ENCODE measurements at places on chromosomes 16 and 17.
A peak's percentile ranks its signal among the peaks of the same experiment; 100 is the strongest.

- DNase-seq, result no peak
These were observed 28.6 kb upstream of the NUDT16L1 start for GRCh38 chr16:4664538-4665418.

DNA sequence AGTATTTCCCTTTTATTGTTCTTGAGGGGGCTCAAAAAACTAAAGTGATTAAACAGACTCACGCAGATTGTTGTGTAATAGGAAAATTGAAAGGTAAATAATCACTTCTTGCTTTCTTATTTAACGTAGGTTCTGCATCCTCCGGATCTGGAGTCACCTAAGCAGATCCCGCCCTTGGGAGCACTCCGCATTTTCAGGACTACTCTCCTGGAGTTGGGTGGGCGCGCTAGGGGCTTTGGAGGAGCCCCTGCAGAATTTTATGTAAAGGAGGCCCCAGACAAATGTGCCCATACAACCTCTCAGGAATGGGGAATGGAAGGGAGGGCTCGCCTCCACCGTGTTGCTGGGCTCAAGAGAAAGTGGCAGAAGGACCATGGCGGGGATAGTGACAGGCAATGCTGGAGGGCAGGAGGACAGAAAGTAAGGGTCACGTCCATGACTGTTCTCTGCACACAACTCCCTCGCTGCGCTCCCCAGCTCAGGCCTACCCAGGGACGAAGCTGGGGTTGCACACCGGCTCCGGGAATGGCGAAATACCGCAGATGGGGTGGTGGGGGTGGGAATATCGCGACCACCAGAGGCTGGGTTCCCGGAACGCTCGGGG, 8.3 kb downstream of the MT2A start:
- DNase-seq, result no peak

DNA sequence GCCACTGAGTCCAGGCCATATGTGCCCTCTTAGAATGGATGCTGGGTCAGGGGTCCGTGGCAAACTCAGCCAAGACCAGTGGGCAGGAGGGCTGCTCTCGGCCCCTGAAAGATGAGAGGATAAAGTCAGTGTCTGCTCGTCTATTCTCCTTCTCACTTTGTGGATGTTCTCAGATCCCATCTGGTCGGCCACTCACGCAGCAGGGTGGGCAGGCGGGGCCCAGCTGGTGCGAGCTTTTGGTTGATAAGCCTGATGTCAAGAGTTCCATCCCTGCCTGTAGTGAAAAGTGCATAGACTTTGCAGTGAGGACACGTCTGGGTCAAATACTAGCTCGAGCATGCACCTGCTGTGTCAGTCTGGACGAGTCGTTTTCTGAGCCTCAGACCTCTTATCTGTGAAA, 556.2 kb upstream of the EEF2KMT start:
- no peak for DNase-seq

DNA sequence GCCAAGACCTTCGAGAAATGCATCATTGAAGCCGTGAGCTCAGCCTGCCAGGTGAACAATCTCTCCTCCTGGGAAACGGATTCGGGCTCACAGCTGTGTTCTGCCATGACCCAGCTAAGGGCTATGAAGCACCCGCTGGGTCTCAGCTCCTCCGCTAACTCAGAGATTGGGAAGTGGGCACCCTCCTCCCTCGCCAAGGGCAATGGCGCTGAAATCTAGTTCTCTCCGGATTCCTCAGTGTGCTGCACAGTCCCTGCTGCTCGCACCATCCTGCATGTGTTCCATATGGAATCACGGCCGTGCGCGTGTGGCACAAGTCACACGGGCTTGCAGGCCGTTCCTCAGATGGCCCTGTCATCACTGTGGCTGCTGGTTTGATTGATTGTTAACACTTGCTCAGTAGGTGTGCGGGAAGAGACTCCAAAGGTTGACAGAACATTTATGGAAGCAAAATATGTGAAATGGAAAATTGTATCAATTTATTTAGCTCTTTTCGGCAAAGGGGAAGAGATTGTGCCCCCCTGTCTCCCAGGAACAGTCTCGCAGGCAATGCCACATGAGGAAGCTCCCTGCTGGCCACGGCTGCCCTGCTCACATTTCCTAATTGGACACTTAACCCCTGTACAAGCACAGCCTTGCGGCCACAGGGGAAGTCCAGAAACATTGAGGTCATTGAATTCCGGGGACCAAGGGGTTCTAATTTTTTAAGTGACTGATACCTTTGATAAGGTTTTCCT, 58.8 kb downstream of the RNF213 start:
- no peak for DNase-seq

- no peak for DNase-seq
These were observed 862 bp downstream of the GLTPD2 start for GRCh38 chr17:4789701-4789950.

DNA sequence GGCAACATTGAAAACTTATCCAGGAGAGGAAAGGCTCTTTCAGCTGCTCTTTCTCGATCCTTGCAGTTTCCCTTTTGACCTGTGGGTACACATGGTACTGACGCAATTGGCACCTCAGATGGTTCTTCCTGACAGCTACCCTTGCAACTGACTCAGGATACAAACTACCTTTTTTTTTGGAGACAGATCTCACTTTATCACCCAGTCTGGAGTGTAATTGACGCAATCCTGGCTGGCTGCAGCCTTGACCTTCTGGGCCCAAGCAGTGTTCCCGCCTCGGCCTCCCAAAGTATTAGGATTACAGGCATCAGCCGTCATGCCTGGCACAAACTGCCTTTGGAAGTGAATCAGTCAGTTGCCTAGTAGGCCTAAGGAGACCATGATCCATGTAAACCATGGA, 607.2 kb downstream of the WWOX start:
- no peak for DNase-seq

DNA sequence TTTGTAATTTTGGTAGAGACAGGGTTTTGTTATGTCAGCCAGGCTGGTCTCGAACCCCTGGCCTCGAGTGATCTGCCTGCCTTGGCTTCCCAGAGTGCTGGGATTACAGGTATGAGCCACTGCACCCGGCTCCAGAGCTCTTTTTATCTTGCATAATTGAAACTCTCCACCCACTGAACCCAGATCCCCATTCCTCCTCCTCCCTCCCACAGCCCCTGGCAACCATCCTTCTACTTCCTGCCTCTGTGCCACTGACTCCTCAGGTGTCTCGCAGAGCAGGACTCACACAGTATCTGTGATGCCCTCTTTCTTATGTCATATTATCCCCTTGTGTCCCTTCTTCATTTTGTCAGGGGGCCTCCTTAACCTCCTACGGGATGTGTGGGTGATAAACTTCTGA, 340.7 kb downstream of the SLC39A11 start:
- DNase-seq, result no peak

DNA sequence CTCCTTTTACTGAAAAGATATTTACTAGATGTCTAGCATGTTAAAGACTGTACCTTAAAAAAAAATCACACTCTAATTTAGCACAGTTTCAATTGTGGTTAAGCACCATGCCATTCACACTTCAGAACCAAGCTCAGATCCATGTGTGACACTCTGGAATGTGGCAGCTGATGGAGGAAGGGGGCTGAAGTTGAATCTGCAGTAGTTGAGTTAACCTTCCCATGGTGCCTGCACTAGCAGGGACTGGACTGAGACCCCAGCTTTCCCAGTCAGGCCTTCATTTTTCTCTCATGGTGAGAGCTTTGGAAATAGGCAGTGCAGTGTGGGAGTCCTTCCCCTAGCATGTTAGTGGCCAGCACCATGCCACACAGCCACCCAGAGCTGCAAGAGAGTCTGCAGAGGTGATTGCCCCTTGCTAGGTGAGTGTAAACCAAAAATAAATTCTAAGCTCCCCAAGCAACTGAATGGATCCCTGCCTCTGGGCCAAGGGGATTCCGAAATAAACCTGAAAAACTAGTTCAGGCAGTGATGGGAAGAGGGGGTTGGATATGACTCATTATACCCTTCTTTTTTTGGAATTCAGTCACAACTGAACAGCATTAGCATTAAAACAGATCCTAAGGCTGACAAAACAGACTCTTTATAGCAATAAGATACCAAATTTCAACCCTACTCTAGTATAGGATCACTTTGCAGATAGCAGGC, 208.5 kb downstream of the WWOX start:
- no peak for DNase-seq

- DNase-seq, result no peak
These were observed 18.6 kb downstream of the CREBBP start for GRCh38 chr16:3861808-3862451.

DNA sequence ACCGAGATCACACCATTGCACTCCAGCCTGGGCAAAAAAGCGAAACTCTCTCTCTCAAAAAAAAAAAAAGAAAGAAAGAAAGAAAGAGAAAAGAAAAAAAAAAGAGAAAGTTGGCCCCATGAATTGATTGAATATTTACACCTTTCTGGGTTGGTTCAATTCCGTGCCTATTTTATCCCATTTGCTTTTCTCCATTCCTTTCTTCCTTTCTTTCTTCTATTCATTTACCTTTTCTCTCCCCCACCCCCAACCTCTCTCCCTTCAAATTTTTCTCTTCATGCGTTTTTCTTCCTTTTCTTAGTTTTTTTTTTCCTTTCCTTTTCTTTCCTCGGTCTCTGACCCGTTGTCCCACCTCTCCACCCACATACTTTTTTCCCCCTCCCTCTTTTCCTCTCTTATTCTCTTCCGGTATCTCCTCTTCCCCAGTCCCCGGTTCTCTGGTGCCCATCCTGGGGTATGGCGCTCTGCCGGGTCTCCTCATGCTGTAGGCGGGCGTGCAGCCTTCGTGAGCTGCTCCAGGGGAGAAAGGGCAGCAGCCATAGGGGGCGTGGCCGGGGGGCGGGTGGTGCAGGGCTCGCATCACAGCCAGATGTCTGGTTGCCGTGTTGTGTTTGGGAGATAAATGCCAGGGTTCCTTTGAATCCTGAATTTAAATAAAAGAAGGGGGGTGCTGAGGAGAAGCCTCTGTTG, 5.3 kb upstream of the COL1A1 start:
- DNase-seq, result no peak

DNA sequence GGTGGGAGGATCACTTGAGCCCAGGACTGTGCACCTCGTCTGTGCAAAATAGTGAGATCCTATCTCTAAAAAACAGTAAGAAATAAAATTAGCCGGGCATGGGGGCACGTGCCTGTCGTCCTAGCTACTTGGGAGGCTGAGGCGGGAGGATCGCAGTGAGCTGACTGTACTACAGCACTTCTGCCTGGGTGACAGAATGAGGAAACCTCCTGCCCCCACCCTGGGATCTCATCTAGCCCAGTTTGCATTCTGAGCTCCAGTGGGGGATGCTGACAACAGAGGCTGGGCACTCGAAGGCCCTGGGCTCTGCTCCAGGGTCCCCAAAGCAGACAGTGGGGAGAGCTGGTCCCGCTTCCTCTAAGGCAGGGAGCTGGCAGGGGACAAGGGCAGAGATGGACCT, 7.1 kb downstream of the NAGPA start:
- no peak for DNase-seq

- no peak for DNase-seq
These were observed 20.9 kb downstream of the RPTOR start for GRCh38 chr17:80565343-80566053.

DNA sequence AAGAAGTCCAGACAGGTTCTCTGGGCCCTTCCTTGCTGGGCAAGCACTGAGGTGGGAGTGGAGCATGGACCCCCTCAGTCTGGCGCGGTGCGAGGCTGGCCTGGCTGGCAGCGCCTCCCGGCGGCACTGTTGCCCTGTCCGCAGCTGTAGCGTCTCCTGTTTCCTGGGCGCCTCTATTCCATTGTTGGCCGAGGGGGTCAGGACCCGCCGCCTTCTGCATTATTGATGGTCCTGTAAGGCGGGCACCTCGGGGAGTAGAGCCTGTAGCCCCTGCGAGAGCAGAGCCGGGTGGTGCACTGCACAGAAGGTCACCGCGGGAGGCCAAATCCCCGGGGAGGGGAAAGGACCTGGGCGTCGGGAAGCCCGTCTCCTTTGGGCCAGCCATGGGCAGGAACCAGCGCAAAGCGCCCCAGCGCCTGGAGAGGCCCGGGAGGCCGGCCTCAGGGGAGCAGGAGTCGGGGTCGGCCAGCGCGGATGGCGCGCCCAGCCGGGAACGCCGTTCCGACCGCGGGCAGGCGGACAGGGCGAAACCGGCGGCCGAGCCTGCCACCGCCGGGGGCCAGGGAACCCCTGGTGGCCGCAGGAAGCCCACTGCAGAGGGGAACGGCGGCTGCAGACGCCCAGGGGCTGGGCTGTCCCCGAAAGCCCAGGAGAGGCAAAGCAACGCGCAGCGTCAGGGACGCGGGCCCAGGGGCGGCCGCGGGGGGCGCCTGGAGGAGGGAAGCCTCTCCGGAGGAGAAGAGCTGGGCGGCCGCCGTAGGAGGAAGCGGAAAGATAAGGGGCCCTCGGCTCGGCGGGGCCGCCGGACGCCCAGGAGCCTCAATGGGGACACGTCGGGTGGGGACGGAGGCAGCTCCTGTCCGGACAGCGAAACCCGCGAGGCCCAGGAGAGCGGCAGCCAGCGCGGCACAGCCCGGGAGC, at the start of gene MYO15B:
TSS of gene MYO15B (plus strand) at position 126 of the 921 bp plus-strand sequence. CDS start at position 384, 258 bp downstream.
- DNase-seq, result peak; percentile 7

DNA sequence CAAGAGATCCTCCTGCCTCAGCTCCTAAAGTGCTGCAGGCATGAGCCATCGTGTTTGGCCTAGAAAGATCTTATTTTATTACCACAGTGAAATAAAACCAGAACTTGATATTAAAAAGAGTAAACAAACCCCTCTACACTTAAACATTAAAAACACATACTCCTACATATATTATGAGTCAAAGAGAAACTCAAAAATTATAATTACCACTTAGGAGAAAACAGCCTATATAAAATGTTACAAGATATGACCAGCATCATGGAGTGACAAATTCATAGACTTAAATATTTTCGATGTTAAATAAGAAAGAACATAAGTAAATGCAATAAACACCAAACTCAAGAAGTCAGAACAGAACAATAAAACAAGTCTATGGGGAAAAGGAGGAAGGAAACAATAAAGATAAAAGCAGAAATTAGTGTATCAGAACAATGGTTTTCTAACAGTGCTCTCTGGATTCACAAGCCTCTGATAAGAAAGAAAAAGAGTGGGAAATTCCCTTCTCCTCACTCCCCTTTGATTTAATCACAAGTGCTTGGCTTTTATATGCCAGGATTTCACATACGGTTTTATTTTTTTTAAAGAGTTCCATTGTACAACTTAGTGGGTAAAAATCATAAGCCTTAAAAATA, 23.0 kb downstream of the SKAP1 start:
- DNase-seq, result no peak

DNA sequence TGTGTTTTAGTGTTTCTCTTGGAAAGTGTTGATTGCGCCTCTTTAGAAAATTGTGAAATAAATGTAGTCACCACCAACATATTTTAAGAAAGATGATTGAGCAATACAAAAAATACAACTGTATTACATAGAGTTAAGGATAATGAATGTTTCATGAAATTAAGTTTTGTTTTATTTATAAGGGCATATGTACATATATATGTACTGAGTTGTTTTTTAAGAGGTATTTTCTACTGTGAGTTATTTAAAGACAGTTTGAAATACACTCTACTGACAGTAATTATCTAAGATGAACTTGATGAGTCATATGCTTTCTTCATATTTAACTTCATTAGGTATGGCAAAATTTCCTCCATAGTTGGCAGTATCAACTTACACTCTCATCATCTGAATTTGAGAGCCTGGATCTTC, 411.7 kb downstream of the HS3ST3B1 start:
- DNase-seq, result no peak

DNA sequence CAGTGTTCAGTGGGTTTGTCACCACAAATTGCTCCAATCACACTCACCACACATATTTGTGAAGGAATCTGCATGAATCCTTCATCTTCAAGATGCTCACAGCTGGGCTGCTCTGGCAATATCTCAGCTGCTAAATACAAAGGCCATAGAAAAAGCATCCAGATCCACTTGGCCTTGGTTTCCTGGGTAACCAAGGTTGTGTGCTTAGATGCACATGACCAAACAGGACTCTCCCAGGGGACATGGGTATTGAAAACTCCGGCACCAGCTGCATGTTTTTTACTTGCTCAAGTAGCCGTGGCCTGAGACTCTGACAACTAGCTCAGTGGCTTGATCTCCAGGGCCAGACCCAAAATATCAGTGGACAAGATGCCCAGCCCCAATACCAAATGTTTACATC, 131.3 kb downstream of the CBLN1 start:
- no peak for DNase-seq

Measured in hippocampal formation (tissue), 2 donors.